ENCODE measurements at places on chromosomes 2 and 18. TPM values are rescaled to one million over a fixed set of nuclear protein-coding genes. Genes with fewer than 3 reads are reported as not detected.

DNA sequence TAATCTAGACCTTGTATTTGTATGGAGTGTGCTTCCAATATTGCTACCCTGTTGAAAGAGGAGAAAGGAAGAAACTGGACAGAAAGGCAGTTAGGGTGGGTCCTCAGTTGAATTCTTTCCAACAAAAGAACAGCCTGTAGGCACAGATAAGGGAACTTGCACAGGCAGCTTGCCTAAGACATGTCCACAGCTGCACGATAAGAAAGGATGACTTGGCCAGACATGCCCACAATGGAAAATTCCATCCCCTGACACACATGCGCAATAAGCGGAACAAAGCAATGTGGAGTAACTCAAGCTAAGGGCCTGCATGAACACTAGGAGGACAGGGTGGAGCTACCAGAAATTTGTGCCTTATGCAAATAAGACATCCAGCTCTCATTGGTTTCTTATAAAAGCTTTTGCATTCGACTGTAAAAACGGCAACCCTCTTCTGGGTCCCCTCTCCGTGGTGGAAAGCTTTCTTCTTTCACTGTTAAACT is 1084.7 kb upstream of the NXPH2 start:
- no peak overlapping the region for H3K27ac ChIP-seq
- H3K36me3 ChIP-seq: no peaks in the 10 kb centered on the region
- no peak overlapping the region for H3K4me3 ChIP-seq
- no peak for DNase-seq

- DNase-seq: no peak
- H3K27me3 ChIP-seq: no peaks in the 10 kb centered on the region
- H3K36me3 ChIP-seq: no peaks in the 10 kb centered on the region
- H3K4me3 ChIP-seq: no peak overlapping the region
Measured at GRCh38 chr18:73976433-73976832, 171.2 kb downstream of the FBXO15 start.

GRCh38 chr2:86221066-86221684 is 21.9 kb downstream of the MRPL35 start:
- peaks cover 4% of the 10 kb centered on the region for H3K4me1 ChIP-seq
- no peaks in the 10 kb centered on the region for H3K27me3 ChIP-seq
- no peak overlapping the region for H3K4me3 ChIP-seq
- H3K36me3 ChIP-seq: no peaks in the 10 kb centered on the region
- DNase-seq: no peak
- no peak overlapping the region for H3K27ac ChIP-seq

DNA sequence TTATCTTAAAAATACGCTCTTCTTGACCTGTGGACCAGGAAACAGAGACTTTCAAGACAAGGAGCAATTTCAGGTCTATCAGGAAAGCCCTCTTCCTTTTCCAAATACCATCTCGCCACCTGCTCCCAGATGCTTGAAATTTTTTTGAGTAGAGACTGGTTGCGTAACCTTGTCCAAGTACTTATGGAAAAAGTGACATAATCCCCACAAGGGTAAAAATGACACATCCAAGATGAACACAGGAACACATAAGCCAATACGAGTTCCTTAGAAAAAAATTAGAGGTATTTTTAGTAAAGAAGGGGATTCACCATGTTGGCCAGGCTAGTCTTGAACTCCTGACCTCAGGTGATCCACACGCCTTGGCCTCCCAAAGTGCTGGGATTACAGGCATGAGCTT is 1.8 kb downstream of the SERPINB13 start:
- no peak overlapping the region for H3K4me3 ChIP-seq
- H3K27me3 ChIP-seq: no peaks in the 10 kb centered on the region
- H3K36me3 ChIP-seq: no peaks in the 10 kb centered on the region
- DNase-seq: no peak

DNA sequence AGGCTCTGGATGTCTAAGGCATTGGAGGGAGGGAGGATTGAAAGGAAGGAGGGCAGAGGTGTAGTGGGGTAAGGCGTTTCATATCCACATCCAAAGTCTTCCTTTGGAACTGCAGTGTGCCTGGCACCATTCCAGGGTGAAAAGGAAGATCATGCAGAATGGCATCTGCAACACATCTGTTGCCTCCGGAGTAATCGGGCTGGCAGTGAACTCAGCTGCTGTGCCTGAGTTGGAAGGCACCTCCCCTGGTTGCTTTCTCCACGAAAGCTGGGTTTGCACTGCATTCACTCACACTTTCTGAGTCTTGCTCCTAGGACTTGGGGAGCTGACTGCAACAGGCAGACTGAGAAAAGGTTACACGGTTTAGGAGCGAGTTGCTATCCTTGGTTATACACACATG is 30.3 kb upstream of the SEC11C start:
- H3K4me3 ChIP-seq: no peak overlapping the region
- no peaks in the 10 kb centered on the region for H3K4me1 ChIP-seq
- no peaks in the 10 kb centered on the region for H3K36me3 ChIP-seq
- no peak overlapping the region for H3K27ac ChIP-seq
- peaks cover 5% of the 10 kb centered on the region for H3K27me3 ChIP-seq
- no peak for DNase-seq

GRCh38 chr2:46569061-46569560 is 89.7 kb downstream of the TMEM247 start:
- peak overlapping the region; percentile 90 for H3K27ac ChIP-seq
- H3K4me3 ChIP-seq: no peak overlapping the region
- H3K27me3 ChIP-seq: no peaks in the 10 kb centered on the region
- DNase-seq: no peak

DNA sequence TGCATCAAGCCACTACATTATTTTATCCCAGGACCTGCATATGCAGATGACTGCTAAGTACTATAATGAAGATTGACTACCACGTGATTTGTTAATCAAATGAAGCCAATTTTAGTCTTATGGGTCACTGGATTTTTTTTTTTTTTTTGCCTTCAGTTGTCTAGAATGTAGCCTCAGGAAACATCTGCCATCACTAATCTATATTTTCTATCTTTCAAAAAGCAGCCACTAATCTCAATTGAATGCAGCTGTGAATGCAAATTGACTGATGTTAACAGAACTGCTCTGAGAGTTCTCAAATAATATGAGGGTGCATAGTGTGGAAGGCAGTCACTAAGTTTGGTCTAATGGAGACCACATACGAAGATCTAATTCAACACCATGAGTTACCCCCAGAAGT is 106.3 kb downstream of the ABCA12 start:
- no peaks in the 10 kb centered on the region for H3K4me1 ChIP-seq
- no peak for DNase-seq
- no peak overlapping the region for H3K4me3 ChIP-seq
- no peak overlapping the region for H3K27ac ChIP-seq
- H3K36me3 ChIP-seq: no peaks in the 10 kb centered on the region
- no peaks in the 10 kb centered on the region for H3K27me3 ChIP-seq

- no peak overlapping the region for H3K4me3 ChIP-seq
- H3K27me3 ChIP-seq: no peaks in the 10 kb centered on the region
- H3K27ac ChIP-seq: no peak overlapping the region
Measured at GRCh38 chr2:151043484-151043883, 218.2 kb downstream of the RBM43 start.

DNA sequence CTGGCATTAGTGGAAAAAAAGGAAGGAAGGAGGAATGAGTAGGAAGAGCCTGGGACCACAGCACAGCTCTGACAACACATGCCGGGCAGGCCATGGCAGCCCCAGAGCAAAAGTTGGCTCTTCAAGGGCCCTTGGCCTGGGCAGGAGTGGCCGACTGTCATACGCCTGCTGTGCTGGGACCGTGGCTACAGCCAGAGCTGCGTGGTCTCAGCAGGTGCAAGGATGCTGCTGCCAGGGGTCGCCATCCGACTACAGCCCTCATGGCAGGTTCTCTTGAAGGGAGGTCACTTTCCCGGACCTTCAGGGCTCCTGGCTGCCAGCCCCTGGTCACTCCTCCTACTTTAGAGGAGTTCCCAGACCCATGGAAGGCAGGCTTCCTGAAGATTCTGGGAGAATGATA is 109.9 kb downstream of the ARL4C start:
- no peak for DNase-seq
- no peaks in the 10 kb centered on the region for H3K27me3 ChIP-seq
- no peaks in the 10 kb centered on the region for H3K4me1 ChIP-seq
- no peak overlapping the region for H3K27ac ChIP-seq
- no peaks in the 10 kb centered on the region for H3K36me3 ChIP-seq
- H3K4me3 ChIP-seq: no peak overlapping the region

DNA sequence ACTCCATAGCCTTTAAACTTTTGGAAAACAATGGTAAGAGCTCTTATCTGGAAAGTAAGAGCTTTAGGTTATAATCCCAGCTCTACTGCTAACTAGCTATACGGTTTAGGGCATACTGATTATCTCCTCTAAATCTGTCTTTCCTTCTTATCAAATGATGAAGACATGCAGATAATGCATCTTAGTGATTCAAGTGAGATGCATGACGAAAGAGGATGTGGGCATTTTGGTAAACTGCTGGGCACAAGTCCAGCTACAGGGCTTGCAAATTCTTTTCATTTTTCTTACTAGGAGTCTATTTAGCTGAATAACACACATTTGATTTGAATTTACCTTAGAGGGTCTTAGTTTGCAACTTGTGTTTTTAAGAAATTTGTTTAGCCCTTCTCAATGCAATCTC is 1604.8 kb upstream of the ZEB2 start:
- no peaks in the 10 kb centered on the region for H3K27me3 ChIP-seq
- H3K4me3 ChIP-seq: no peak overlapping the region
- no peak for DNase-seq
- no peaks in the 10 kb centered on the region for H3K4me1 ChIP-seq

DNA sequence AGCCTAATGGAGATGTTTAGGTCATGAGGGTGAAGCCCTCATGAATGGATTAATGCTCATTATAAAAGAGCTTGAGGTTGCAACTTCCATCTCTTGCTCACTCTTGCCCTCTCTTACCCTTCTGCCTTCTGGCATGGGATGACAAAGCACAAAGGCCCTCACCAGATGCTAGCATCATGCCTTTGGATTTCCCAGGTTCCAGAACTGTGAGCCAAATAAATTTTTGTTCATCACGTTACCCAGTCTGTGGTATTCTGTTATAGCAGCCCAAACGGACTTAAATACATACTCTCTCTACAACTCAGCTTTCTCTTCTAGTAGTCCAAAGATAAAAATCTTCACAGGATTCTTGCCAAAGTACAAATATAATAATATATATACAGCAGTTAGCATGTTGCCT is 75.8 kb downstream of the LNPK start:
- H3K27ac ChIP-seq: no peak overlapping the region
- peaks cover 8% of the 10 kb centered on the region for H3K36me3 ChIP-seq
- no peaks in the 10 kb centered on the region for H3K4me1 ChIP-seq

DNA sequence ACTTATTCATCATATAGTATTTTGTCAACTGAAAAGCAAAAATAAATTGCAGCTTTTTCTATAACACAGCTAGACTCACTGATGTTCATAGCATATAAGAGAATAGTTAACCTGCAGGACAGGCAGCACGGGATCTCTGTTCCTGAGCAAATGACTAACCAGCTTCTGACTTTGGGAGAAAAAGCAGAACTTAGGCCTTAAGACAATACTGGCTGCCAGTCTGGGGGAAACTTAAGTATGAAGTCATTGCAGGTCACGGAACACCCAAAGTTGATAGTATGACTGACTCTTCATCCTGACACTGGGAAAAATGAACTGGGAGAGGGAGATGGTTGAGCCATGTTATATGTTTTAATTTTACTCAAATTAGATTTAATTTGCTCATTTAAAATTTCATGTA is 113.0 kb downstream of the DPP4 start:
- no peaks in the 10 kb centered on the region for H3K36me3 ChIP-seq
- no peak for DNase-seq
- peaks cover 8% of the 10 kb centered on the region for H3K4me1 ChIP-seq
- no peak overlapping the region for H3K27ac ChIP-seq

GRCh38 chr2:61044636-61045035 is 21.0 kb upstream of the SANBR start:
- peaks cover 6% of the 10 kb centered on the region for H3K4me1 ChIP-seq
- H3K36me3 ChIP-seq: peaks cover 33% of the 10 kb centered on the region
- no peak overlapping the region for H3K4me3 ChIP-seq
- H3K27me3 ChIP-seq: no peaks in the 10 kb centered on the region
- DNase-seq: no peak
- H3K27ac ChIP-seq: no peak overlapping the region

GRCh38 chr2:189254268-189254883 is 74.8 kb upstream of the COL5A2 start:
- no peak overlapping the region for H3K27ac ChIP-seq
- H3K4me3 ChIP-seq: no peak overlapping the region
- no peaks in the 10 kb centered on the region for H3K36me3 ChIP-seq
- DNase-seq: no peak
- no peaks in the 10 kb centered on the region for H3K27me3 ChIP-seq

- DNase-seq: peak; percentile 51
- no peaks in the 10 kb centered on the region for H3K27me3 ChIP-seq
- H3K4me1 ChIP-seq: no peaks in the 10 kb centered on the region
- H3K4me3 ChIP-seq: no peak overlapping the region
- H3K27ac ChIP-seq: peak overlapping the region; percentile 56
- no peaks in the 10 kb centered on the region for H3K36me3 ChIP-seq
Measured at GRCh38 chr18:74064510-74064909, 83.1 kb downstream of the FBXO15 start.

DNA sequence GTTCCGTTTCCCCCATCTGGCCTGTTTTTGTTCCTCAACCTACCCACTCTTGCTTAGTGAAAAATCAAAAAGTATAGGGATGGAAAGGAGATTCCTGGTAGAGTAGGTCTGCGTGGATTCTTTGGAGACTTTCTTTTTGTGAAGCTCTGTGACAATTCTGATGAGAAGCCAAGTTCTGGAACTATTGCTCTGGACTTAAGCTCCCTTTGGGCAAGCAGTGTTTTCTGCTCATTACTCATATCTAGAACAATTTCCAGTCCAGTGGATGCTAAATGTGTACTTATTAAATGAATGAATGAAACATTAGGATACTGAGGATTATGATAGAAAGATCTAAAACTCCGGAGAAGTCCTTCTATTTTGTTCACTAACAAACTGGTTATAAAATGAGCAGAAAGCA is 76.5 kb downstream of the SOCS6 start:
- H3K27me3 ChIP-seq: no peaks in the 10 kb centered on the region
- H3K36me3 ChIP-seq: no peaks in the 10 kb centered on the region
- H3K27ac ChIP-seq: no peak overlapping the region
- H3K4me1 ChIP-seq: no peaks in the 10 kb centered on the region
- H3K4me3 ChIP-seq: no peak overlapping the region

- H3K4me1 ChIP-seq: peaks cover 13% of the 10 kb centered on the region
- H3K36me3 ChIP-seq: no peaks in the 10 kb centered on the region
- H3K4me3 ChIP-seq: no peak overlapping the region
- H3K27ac ChIP-seq: no peak overlapping the region
- H3K27me3 ChIP-seq: no peaks in the 10 kb centered on the region
Measured at GRCh38 chr18:78630981-78631510, 348.6 kb upstream of the SALL3 start.

- no peak overlapping the region for H3K27ac ChIP-seq
- peaks cover 11% of the 10 kb centered on the region for H3K4me1 ChIP-seq
Measured at GRCh38 chr2:25256488-25256875, 85.2 kb downstream of the DNMT3A start.

The RAB6C gene
- 0.09 TPM for total RNA-seq

The SGPP2 gene
- total RNA-seq: not detected

The UGT1A5 gene
- total RNA-seq: not detected

The STARD6 gene
- total RNA-seq: not detected

The HOXD12 gene
- not detected for total RNA-seq

The DCC gene
- total RNA-seq: not detected

Measured in natural killer cell (primary cell).